ENCODE measurements at places on chromosomes 6 and 20.

- DNase-seq = no peak
These were observed 339.4 kb downstream of the CDKAL1 start for GRCh38 chr6:20873425-20874190.

GRCh38 chr20:45850926-45851325, 6.3 kb downstream of the ACOT8 start:
- no peak for DNase-seq

DNA sequence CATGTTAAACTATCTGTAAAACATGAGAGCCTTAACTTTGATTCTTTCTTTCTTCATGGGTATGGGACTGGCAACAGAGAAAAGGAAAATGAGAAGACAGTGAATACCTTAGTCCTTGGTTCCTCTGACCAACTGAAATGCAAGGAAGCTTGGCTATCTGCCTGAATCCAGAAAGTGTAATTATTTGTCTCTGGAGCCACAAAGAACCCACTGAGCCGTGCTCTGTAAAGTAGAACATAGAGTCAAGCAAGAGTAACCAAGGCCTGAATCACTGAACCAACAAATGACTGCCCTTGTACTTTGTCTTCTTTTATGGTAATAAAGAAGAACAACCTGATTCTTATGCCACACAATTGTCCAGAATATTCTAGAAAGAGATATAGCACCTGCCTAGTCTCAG, 27.6 kb downstream of the PKHD1 start:
- DNase-seq = no peak

DNA sequence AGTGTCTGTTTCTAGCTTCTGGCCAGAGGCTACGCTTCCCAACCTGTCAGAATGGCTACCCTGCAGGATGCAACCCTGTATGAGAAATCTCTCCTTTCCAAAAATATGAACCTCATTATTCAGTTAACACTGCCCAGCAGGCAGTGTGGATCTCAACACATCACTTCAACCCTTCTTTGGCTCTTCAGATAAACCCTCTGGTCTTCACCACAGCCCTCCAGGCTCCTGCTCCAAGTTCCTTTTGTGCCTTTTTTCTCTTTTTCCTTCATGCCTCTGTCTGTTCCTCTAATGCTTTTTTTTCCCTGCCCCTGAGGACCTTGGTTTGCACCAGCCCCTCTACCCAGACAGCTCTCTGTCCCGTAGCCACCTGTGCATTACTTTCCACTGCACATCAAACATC, 207.4 kb downstream of the MYLK4 start:
- DNase-seq = no peak

DNA sequence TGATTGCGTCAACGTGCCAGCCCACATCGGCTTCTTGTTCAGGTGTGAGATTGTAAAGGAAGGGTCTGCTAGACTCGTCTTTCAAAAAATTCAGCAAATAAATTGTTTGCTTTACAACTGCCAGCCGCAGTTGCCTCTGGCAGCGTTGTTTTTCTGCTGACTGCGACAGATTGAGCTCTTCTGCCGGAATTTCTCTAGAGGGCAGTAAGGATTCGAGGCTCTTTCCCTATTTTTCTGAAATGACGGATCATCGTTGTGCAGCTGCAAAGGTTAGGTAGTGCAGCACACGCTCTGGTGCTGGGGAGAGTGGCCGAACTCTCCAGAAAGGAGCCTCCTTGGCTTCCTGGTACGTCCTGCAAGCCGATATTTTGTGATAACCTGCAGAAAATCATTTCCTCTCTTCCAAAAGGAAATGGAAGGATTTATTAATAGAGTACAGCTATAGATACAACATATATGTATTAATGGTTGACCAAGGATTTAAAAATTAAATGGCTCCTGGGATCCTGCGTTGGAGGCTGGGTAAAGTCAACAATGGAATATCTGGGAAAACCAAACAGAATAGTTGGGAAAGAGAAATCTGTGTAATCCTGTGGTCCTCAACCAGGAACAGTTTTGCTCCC, 121.9 kb upstream of the ZFP64 start:
- DNase-seq = no peak

DNA sequence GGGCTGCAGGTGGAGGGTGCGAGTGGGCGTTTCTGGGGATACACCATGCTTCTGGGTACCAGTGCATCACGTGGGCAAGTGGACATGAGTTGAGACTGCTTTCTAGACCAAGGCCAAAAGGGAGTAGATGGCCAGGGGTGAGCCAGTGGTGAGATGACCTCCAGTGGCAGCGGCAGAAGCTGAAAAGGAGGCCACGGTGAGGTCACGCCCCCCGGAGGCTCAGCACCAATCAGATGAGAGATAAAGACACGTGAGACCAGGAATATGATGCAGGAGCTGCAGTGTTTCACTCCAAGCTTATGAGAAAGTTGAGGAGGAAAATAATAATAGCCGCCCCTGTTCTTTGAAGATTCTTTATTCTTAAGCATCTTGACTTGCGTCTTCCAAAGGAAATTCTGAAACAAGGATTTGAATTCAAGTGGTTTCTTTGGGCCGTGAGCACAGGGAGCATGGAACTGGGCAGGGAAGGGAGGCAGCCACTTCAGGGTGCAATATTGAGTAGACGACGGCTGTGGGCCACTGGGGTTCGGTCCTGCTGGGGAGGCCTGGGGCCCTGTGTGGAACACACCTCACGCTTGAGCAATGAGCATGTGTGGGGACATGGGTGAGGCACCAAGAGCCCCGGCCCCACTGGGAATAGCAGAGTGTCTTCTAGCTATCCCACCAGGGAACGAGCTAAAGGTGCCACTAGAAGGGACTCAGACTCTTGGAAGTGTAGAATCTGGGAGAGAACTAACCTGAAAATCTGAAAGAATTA, 156.7 kb upstream of the LRFN2 start:
- no peak for DNase-seq

DNA sequence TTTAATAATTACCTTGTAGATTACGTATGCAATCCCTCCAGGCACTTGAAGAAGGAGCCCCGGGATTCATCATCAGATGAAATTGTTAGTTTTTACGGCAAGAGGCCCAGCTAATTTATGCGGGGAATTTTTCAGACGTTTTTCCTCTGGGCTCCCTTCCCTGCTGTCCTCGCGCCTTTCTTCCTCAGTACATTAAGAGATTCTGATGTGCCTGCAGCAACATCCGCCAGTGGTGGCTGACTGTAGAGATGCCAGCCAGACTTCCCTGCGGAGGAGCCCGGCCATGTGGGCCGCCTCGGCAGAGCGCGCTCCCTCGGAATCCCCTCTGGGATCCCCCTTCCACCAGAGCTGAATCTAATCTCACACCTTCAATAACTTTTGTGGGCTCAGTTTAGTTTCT, 46.4 kb upstream of the POU3F2 start:
- DNase-seq = no peak

DNA sequence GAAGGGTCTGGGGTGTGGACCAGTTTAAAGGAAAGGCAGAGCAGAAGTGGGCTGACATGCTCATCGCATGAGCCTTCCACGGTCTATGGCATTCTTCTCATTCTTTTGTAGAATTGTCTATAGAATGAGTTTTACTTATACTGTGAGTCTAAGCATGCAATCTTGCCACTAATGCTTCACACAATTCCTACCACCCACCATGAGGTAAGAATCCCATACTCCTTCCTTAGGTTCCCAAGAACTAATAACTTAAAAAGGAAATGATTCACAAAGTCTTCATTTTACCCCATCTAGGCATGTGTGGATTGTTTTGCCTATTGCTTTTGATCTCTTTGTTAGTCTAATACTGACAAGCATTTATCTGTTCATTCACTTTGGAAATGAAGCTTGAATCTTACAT, 195.2 kb downstream of the LY86 start:
- no peak for DNase-seq

- no peak for DNase-seq
These were observed 53.2 kb downstream of the SAMD5 start for GRCh38 chr6:147561726-147562125.

DNA sequence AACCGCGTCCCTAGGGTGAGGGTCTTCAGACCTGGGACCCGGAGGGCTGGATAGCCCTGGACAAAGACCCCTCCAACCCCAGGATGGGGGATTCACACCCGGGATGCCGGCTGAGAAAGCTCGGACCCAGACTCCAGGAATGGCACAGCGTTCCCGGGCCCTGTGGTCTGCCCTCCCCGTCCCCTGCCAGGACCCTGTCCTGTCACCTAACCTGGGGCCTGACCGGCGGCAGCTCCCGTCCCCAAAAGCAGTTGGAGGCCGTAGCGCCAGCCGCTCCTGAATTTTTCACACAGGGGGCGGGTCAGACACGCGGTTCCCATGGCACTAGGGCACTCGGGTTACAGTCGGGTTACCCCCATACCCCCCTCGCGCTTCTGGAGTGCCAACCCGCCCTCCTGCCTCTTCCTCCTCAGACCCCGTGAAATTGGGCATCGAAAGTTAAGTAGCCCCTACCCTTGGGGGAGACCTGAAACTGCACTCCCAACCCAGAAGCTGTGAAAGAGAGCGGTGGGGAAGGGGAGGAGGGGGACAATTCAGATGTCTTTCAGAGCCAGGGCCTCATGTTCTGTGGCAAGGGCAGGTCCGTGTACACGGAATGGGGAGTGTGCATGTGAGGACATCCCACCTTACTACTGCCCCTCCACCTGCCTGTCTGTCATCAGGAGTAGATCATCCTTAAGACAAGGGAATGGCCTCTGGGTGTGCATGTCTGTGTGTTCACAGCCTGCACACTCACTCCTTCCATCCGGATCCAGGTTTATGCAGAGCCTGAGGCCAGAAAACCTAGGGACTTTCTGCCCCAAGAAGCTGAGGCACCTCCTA, 595 bp downstream of the REM1 start:
- DNase-seq = no peak
